ENCODE measurements at places on chromosomes 5 and 9.
A peak's percentile ranks its signal among the peaks of the same experiment; 100 is the strongest.

DNA sequence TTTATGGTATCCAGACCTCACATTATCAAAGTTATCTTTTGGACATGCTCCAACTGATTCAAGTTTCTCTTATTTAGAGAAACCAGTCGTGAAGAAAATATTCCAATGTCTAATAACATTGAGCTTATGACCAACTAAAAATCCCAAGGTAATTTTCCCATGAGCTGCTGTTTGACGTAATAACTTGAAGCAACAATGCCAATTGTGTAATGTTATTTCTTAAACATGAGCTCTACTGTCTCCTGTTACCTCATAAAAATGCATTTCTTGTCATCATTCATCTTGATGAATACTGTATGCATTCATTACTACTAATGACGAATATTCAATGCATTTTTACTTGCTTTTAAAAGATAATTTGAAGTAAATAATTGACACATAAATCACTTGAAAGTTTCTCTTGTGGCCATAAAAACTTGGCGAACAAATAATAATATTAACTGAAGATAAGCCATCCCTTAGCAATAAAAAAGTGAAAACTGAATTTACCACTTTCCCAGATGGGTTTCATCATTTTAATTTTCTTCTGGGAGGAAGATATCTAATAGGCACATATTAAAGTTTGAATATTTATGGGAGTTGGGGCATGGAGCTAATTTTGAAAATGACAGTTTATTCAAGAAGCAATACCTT, 424 bp upstream of the MARCOL start:
- DNase-seq = no peak

- DNase-seq = peak; percentile 82
Measured at GRCh38 chr5:132190161-132190817, 37.4 kb downstream of the P4HA2 start.

- DNase-seq = no peak
Measured at GRCh38 chr5:131825404-131826013, 28.7 kb upstream of the FNIP1 start.

- DNase-seq = no peak
Measured at GRCh38 chr9:137634016-137634415, 15.2 kb downstream of the EHMT1 start.

- no peak for DNase-seq
Measured at GRCh38 chr9:93161786-93162562, 22.0 kb upstream of the WNK2 start.

DNA sequence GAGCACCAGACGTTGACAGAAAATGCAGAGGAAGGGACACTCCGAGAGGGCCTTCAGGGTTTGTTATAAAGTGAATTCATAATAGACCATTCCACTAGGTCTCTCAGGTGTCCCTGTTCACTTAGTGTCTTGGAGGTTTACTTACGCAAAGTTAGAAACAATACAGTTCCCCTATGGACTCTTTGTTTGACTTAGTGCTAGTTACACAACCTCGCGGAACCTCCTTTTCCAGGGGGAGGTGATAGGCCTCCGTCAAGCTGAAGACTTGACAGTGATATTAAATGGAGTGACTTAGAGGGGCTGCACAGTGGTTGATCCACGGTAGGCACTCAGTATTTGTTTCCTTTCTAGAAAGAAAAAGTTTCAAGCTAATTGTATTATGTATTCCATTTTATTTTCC, 1.3 kb downstream of the CCT5 start:
- no peak for DNase-seq

DNA sequence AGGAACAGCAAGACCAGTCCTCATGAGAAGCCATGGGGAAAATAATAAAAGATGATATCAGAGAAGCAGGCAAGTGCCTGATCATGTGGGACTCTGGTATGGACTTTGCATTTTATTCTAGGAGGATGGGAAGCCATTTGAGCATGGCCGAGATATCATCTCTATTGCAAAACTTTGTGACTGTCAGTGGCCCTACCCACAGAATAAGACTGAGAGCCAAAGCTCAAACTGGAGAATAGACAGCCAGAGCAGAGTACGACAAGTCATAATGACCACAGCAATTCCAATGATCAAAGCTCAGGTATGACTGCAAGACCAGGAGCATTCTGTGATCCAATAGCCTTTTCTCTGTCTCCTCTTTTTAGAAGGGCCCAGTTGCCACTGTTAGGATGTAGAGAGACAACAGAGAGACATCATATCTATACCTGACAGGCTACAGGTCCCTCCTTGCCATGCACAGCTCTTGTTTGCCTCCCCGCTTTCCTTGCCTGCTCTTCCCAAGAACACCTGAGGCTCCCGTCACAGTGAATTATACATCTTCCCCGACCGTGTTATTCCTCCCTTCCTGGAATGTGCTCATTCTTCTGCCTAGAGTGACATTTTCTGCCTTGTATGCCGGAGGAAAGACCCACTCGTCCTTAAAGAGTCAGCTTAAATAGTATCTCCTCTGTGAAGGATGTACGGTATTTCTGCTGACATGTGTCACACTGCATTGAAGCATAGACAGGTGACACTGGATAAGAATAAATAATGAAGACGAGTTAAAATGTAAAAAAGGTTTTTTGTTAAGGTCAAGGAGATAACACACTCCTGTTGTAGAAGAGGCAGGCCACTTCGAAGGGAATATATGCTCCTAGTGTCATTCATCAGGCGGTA, 248.7 kb upstream of the MAP3K1 start:
- no peak for DNase-seq

DNA sequence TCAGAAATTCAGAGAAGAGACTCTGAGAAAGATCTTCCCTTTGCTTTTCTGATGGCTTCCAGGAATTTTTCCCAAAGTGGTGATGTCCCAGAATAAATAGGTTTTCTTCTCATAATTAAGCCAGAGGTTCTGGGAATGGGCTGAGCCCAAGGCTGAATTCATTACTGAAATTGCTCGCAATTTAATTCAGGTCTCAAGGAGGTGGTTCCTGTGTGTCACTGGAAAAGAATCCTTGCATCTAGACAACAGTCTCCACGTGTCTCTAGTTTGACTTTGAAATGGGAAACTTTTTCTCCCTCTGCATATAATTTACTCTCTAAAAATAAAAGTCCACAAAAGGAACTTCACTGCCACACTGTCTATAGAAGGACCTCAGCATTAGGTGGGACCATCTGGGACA, 27.8 kb upstream of the STX17 start:
- no peak for DNase-seq

DNA sequence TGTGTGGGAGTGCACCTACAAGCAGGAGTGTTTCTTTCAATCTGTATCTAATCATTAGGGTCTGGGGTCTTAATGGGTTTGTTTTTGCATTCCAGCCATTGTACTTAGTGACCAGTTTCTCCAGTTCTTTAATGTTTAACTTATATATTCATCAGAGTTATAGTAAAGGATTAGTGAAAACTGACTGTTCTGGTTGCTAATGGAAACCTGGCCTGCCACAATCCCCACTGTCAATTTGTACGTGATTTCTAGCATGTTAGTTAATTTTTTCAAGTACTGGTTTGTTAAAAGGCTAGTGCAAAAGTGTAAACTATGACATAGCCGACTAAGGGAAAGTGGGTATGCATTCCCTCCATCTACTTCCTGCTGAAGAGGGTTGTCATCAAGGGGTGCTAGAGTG, 276.1 kb downstream of the HTR1A start:
- no peak for DNase-seq

DNA sequence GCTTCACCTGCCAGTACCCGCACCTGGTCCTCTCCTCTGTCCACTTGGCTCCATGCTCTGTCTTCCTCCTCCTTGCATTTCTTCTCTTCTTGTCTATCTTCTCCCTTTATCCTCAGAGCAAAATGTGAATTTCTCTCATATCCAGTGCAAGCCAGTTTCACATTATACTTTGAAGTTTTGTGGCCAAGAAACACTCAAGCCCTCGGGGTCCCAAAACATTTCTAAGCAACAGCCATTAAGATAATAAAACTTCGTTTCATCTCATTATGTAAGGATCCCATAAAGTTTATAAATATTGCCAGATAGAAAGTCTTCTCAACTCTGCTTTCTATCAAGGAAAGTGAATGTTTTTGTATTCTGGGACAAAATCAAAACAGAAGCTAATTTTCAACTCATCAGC, 178.8 kb downstream of the SNX18 start:
- no peak for DNase-seq

DNA sequence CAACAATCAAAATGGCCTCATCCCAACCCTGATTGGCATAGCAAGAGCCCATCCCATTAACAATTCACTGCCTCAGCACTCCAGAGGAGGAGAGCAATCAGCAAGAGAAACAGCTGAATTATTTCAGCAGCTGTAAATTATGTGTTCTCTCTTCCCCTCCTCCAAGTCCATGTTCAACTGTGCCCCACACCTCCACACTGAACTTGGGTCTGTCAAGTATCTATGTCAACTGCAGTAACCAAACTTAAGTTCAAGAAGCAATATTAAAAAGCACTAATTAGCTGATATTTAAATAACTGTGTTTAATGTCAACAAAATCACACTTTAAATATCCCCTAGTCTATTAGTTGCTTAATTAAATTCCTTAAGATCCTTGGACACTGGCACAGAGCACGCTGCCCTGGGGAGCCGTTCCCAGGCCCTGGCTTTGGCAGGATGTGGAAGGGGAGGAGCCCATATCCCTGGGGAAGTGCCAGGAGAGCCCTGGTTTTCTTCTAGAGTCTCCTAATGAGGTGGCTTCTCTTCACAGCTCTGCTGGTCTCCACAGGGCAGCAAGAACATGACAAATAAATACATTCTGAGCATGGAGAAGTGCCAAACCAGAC, 50.6 kb downstream of the SIL1 start:
- peak; percentile 51 for DNase-seq

- DNase-seq = peak; percentile 84
Measured at GRCh38 chr5:65742565-65743231, 20.7 kb downstream of the NLN start.

All from HFFc6 (cell line).